Activated T-cell treated with anti-CD3 and anti-CD28 coated beads, Interleukin-2, amount 50 U/mL, for 24 hours (primary cell): ENCODE measurements at places on chromosomes 13 and 19.

DNA sequence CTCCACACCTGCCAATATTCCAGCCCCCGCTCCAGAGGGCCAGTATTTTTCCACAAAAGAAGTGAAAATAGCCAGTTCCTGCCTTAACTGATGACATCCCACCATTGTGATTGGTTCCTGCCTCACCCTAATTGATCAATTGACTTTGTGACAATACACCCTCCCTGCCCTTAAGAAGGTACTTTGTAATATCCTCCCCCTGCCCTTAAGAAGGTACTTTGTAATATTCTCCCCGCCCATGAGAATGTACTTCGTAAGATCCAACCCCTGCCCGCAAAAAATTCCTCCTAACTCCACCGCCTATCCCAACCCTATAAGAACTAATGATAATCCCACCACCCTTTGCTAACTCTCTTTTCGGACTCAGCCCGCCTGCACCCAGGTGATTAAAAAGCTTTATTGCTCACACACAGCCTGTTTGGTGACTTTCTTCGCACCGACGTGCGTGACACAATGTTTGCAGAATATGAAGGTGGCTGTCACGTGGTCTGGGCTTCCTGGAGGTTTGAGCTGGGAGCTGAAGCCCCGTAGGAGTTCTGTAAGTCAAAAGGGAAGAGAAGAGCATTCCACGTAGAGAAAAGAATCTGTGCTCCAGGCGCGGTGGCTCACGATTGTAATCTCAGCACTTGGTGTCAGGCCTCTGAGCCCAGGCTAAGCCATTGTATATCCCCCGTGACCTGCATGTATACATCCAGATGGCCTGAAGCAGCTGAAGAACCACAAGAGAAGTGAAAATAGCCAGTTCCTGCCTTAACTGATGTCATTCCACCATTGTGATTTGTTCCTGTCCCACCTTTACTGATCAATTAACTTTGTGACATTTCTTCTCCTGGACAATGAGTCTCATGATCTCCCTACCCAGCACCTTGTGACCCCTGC lies 6.2 kb upstream of the FUT3 start:
- no peak for DNase-seq

DNA sequence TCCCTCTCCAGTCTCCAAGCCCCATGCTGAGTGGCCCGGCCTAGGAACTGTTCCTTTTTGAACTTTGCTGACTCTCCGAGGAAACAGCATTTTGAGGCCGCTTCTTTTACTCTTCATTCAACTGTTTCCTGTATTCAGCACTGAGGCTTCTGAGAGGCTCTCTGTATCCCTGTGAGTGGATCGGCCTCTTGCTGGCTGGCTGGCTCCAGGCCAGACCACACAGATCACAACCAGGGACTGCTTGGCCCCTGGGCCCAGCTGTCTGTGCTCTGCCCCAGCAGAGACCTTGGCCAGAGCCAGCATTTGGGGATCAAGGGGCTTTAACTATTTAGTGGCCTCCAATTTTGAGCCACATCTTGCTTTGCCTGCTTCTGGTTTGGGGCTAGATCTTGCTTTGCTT lies 75.6 kb upstream of the KL start:
- no peak for DNase-seq

DNA sequence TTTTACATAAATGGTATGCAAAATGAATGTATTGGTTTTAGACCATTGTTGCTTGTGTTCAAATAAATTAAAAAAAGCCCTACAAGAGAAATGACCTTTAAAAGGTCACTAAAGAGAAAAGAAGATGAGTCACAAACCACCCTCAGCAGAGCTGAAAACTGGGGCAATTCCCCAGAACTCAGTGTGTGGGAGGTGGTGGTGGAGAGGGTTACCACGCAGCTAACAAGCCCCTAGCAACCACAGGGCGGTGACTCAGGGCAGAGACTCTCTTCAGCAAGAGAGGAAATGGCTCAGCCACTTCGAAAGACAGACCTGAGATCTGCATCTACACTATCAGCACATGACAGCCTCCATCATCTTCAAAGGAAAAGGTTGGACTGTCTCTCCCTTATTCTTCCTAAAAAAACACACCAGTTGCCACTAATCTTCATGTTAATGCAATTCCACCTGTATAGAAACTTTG lies 29.4 kb upstream of the NDFIP2 start:
- DNase-seq = peak; percentile 88

GRCh38 chr13:99973163-99973807 lies 1.7 kb upstream of the ZIC5 start:
- no peak for DNase-seq

- DNase-seq = no peak
Measured at GRCh38 chr13:22427066-22427465, 753.7 kb upstream of the SGCG start.

DNA sequence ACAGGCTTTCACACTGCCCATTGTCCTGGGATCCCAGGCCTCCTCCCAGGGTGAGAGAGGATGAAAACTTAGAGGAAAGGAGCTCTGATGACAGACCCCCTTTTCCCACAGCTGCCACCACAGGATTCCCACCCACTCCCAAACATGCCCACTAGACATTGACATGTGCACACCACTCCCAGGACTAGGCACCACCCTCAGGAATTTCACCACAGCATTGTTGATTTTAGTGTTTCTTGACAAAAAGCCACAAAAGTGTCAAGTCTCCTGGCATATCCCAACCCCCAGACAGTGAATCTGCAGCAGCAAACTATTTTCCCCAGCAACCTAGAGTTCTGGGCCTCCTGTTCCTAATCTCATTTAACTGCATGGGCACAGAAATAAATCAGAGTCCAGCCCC lies 10.1 kb downstream of the ZNF714 start:
- no peak for DNase-seq

- DNase-seq = no peak
Measured at GRCh38 chr13:40362502-40362901, 303.9 kb downstream of the FOXO1 start.

DNA sequence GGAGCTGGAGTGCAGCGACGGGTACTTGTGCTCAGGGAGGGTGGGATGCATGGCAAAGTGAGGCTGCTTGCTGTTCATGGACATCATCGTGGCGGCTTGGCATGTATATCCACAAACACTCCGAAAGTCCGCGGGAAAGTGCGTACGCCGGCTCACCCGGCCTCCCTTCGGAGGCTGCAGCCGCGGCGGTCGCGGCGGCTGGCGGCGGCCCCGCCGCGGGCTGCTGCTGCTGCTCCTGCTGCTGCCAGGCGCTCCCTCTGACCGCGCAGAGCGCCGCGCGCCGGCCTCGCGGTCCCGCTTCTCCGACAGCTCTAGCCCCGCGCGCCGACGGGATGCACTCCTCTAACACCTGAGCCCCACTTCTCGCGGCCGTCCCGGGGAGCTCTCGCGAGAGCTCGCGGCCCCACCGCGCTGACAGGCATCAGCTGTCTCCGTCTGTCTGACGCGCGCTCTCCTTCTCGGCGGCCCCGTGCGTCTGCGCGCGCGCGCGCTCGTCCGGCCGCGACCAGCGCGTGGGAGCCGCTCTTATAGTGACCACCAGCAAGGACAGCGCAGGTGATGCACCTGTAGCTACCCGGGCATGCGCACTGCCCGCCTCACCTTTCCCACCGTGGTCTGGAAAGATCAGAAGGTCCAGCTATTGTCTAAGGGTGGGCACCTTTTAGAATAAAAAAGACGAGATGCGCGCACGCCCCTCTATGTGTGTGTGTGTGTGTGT lies at the start of gene POU4F1:
Gene POU4F1, minus strand, starts transcription at position 313 of the 718 bp plus-strand sequence. Its CDS starts 226 bp downstream, at position 87.
- DNase-seq = peak; percentile 76

- DNase-seq = no peak
Measured at GRCh38 chr13:74074723-74075122, 59.5 kb downstream of the KLF12 start.

DNA sequence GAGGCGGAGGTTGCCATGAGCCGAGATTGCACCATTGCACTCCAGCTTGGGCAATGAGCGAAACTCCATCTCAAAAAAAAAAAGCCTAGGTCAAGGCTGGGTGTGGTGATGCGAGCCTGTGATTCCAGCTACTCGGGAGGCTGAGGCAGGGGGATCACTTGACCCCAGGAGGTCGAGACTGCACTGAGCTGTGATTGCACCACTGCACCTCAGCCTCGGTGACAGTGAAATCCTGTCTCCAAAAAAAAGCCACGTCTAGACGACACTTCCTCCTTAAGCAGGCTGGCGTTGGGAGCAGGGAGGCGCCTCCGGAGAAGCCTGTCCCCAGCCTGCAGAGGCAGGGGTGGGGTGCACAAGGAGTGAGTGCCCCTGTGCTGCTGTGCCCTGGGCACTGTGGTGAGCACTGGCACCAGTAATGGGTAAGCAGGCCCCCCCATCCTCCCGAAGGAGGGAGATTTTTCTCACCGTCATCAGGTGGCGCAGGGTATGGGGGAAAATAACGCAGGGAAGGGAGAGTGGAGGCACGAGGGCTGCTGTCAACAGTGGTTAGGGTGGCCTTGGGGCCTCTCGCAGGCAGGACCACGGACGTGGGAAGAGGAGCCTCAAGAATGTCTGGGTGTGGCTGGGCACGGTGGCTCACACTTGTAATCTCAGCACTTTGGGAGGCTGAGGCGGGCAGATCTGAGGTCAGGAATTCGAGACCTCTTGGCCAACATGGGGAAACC lies 706 bp downstream of the P2RY11 start:
- DNase-seq = peak; percentile 79

GRCh38 chr13:32135655-32136054 lies 104.1 kb downstream of the FRY start:
- DNase-seq = no peak

DNA sequence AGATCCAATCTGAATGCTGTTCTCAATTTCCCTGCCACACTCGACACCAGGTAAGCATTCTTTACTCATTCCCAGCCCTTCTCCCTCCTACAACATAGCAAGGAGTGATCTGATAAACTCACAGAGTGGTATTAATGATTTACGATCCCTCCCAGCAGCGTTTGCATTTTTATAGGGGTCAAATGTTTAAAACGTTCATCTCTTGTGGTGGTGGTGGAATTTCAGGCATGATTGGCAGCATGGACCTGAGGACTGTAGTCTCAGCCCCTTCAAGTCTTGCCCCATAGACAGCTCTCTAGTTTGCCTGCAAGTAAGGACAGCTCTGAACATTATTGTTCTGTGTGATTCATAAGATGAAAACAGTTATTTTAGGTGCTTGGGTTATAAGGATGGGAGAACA lies 565.7 kb downstream of the EFNB2 start:
- no peak for DNase-seq

DNA sequence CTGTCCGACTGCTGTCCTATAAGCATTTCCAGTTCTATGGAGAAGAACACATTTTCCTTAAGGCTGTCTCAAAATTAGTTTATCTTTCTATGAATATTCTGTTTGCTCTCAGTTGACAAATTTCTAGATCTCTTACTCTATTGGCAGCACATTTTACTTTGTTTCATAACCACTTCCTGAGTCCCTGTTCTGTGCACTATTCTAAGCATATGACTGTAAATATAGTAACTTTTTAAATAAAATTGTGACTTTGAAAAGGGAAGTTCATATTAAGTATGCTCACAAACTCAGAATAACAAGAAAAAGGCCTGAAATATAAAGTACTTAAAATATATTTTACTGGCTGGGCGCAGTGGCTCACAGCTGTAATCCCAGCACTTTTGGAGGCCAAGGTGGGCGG lies 56.5 kb upstream of the HTR2A start:
- DNase-seq = no peak

DNA sequence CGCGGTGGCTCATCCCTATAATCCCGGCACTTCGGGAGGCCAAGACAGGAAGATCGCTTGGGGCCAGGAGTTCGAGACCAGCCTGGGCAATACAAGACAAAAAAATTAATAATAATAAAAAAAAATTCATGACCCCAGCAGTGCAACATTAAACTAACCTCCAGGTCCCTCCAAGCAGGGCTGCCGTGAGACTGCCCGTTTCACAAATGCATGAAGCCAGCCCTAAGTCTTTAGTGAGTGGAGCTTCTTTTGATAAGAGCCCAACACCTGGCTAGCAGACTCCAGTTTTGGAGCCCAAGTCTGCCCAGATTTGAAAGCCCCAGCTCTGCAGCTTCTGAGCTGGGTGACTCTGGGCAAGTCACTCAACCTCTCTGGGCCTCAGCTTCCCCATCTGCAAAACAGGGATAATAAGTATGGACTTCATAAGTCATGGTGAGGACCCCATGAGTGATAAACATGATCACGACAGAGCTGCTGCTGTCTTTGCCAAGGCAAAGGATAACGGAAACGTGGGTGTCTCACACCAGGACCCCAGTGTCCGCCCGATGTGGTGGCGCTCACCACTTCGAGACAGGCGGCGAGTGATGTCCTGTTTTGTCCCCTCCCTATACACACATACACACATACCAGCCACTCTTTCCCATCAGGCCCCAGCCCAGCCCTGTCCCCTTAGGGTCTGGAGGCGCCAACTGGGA lies 38.4 kb upstream of the NANOS3 start:
- no peak for DNase-seq

DNA sequence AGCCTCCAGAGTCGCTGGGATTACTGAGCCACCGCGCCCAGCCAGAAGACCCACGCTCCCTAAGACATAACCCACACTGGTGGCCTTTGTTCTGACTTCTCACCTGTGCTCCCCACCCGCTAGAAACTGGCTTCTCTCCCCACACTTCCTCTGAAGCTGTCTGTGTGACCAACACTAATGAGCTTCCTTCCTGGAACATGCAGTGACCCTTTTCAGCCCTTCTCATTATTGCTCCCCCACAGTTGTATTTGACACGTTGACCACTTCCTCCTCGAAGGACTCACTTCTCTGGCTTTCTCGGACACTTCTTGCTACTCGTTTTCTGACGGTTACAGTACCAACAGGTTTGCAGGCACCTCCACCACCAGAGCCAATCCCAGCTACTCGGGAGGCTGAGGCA lies 10.9 kb downstream of the NCR1 start:
- no peak for DNase-seq

DNA sequence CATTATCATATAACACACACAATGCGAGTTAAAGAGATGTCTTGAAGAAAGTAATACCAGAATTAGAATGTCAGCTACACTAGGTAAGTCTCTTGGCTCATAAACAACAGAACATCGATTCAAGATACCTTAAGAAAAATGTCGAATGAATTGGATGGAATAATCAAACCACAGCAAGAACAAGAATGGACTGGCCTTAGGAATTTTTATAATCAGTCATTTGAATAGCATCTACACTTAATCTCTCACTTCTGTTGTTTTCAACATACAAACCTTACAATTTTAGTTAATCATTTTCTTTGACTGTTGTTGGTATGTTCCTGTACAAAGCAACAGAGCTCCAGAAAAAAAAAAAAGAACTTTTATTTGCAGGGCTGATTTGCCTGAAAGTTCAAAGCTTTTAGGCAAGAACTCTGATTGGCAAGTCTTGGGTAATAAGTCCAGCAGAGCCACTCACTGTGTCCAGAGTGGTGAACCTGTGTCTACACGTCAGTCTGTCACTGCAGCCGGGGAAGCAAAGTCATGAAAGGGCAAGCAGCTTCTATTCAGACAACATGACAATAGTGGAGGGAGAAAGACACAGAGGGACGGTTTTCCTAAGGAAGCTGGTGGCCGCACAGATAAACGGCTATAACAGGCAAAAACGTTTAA lies 1026.1 kb upstream of the MIR17HG start:
- DNase-seq = no peak

- DNase-seq = peak; percentile 87
Measured at GRCh38 chr19:13060964-13061927, 41.4 kb downstream of the LYL1 start.

- DNase-seq = no peak
Measured at GRCh38 chr19:18001777-18002345, 6.1 kb upstream of the ARRDC2 start.
